Fibroblast of skin of abdomen (primary cell): ENCODE measurements at places on chromosomes 11 and 22.

GRCh38 chr11:61512435-61512834 is 3.9 kb downstream of the LRRC10B start:
- no peak for DNase-seq

- DNase-seq = no peak
Measured at GRCh38 chr22:49422701-49423100, 405.0 kb downstream of the BRD1 start.

GRCh38 chr11:121249039-121249663 is 43.4 kb upstream of the SC5D start:
- DNase-seq = peak; percentile 58

DNA sequence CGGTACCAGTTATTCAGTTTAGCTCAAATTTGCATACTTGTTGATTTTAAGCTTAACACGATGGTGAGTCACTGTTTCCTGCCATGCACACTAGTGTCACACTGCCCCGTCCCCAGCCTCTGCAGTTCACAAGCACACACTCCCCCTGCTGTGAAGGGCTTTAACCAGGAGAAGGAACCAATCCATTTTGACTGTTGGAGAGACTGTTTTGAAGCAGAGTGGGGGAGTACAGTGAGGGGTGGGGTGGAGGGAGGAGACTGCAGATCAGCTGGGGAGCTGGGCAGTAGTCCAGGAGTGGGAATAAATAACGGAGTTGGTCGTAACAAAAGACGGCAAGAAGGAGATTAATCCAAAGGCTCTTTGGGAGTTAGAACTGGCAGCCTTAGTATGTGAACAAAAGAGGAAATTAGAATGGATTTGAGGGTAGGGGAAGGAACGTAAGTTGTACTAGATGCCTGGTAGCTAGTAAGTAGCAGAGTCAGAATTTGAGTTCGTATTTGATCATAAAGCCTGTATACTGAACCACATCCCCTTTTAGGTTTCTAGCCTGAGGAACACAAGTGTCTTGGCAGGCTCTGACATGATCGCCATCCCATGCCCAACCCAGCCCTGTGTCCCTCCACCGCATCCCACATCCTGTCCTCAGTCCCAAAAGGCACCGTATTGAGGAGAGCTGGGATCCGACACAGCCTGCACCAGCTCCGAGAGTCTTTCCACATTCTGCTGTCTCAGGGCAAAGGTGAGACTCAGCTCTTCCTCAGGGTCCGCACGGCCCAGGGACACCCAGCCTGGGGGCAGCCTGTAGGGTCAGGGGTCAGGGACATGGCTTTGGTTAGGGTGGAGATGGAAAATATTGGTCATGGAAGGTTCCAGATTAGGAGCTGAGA is 862 bp downstream of the TPP1 start:
- peak; percentile 62 for DNase-seq

DNA sequence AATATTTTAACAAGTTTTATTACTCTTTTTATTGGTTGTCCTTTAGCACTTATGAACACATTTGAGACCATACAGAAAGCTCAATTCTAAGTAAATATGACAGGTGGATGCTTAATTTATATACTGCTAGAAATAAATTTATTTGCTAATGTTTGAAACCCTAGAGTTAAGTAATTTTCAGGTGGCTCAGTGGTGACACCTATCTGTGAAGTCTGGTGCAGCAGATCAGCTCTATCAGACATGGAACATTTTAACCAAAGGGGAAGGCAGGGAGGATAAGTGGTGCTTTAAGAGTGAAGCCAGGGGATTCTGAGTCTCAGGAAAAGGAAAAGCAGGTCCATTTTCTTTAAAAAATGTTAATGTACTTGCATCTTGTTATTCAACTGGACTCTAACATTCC is 175.8 kb downstream of the DSCAML1 start:
- DNase-seq = no peak
